Activated CD4-positive, alpha-beta T cell treated with anti-CD3 and anti-CD28 coated beads, Interleukin-2, amount 10 ng/mL, durations not matched to agents 24 days and 14 days (primary cell): ENCODE measurements at places on chromosomes 6 and 20.

- no peak overlapping the region for H3K4me3 ChIP-seq
- no peak overlapping the region for H3K27ac ChIP-seq
- no peak for DNase-seq
- H3K4me1 ChIP-seq, result no peaks in the 10 kb centered on the region
- H3K27me3 ChIP-seq, result no peaks in the 10 kb centered on the region
These were observed 280.6 kb downstream of the KHDC1L start for GRCh38 chr6:72944660-72945059.

DNA sequence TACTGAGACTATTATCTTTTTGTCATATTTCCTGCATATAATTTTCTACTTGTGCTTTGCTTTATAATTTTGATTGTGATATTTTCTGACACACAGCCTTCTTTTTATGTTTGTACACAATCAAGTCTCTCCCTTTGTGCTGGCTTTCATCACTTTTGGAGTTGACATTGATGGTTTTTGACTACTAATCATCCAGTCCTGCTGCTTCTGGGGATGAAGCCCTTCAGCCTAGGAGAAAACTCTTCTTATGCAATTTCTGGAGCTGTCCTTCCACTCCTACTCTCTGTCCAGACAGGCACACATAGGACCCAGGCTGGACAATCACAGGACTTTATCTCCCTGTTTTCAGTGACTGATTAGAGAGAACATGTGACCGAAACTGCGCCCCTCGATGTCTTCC, 515.0 kb downstream of the KIF16B start:
- no peak overlapping the region for H3K27ac ChIP-seq
- no peaks in the 10 kb centered on the region for H3K27me3 ChIP-seq
- no peak overlapping the region for H3K4me3 ChIP-seq
- H3K36me3 ChIP-seq, result no peaks in the 10 kb centered on the region
- no peak for DNase-seq

- no peak overlapping the region for H3K27ac ChIP-seq
- H3K4me3 ChIP-seq, result no peak overlapping the region
- no peak for DNase-seq
- H3K4me1 ChIP-seq, result no peaks in the 10 kb centered on the region
- no peaks in the 10 kb centered on the region for H3K27me3 ChIP-seq
These were observed 27.1 kb downstream of the TASP1 start for GRCh38 chr20:13611611-13612125.

GRCh38 chr6:159094444-159095252, 49.9 kb upstream of the TAGAP start:
- peak overlapping the region; percentile 98 for H3K27ac ChIP-seq
- peak overlapping the region; percentile 80 for H3K4me3 ChIP-seq
- H3K27me3 ChIP-seq, result no peaks in the 10 kb centered on the region
- DNase-seq, result peak; percentile 84
- H3K36me3 ChIP-seq, result peaks cover 5% of the 10 kb centered on the region

DNA sequence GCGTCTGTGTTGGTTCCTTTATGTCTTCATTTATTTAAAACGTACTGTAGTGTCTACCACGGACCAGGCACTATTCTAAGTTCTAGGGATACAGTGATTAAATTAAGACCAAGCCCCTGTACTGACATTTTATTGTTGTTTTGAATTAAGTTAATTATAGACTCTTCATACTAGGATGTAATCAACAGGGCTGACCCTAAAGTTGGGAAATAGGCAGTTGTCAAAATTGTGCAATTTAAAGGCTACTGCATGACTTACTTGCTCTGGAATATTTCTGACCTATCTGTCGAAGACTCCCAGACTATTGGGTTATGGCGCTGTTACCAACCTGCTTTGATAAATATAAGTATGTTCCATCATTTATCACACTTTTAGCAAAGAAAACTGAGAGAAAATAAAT, 6.7 kb downstream of the MYO6 start:
- H3K27me3 ChIP-seq, result peaks cover 22% of the 10 kb centered on the region
- H3K27ac ChIP-seq, result no peak overlapping the region
- H3K36me3 ChIP-seq, result no peaks in the 10 kb centered on the region
- no peak for DNase-seq

- H3K27ac ChIP-seq, result no peak overlapping the region
- no peak overlapping the region for H3K4me3 ChIP-seq
- no peak for DNase-seq
These were observed 3.4 kb downstream of the BPIFB2 start for GRCh38 chr20:33010674-33011449.

DNA sequence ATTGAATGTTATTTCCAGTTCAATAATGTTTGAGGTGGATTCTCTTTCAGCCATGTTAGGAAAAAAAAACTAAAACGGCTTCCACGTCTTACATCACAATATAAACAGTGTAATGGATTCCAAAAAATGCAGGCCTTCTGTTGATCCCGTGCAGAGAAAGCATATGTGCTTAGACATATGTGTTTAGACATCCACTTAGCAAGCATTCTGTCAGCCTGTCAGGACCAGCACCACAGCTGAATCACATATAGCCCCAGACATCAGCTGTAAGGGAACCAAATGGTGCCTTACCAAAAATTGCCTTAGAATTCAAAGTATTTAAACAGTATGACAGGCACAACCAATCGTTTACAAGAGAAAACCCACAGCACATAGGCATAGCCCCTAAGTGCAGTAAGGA, 304.9 kb downstream of the EYA4 start:
- H3K27ac ChIP-seq, result no peak overlapping the region
- H3K27me3 ChIP-seq, result no peaks in the 10 kb centered on the region
- H3K4me3 ChIP-seq, result no peak overlapping the region
- no peaks in the 10 kb centered on the region for H3K4me1 ChIP-seq
- DNase-seq, result peak; percentile 37

- H3K4me3 ChIP-seq, result no peak overlapping the region
- H3K36me3 ChIP-seq, result no peaks in the 10 kb centered on the region
- no peak for DNase-seq
- H3K4me1 ChIP-seq, result peaks cover 4% of the 10 kb centered on the region
- H3K27me3 ChIP-seq, result peaks cover 10% of the 10 kb centered on the region
These were observed 363.9 kb downstream of the PREX1 start for GRCh38 chr20:48463916-48464315.
